ENCODE measurements at places on chromosomes 3 and 15.
A peak's percentile ranks its signal among the peaks of the same experiment; 100 is the strongest.

GRCh38 chr15:31554261-31554660, 227.6 kb downstream of the KLF13 start:
- DNase-seq, result no peak

DNA sequence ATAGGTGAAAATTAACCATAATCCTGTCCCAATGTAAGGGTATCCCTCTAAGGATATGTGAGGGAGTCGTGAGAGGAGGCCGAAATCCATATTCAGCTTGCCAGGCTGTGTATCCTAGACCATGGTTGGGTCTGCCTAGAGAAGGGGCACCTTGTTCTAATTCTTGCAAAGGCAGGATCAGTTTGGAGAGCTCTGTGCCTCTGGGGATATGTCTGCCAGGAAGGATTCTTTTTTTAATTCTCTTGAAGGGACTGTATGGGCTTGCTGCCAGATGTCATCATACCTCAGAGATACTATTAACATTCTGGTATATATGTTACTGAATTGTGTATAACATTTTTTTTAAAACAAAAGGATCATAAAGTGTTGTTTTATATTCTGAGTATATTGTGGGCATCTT, 2.4 kb downstream of the ATP1B3 start:
- DNase-seq, result no peak

GRCh38 chr15:64344651-64345294, 11.2 kb downstream of the CSNK1G1 start:
- DNase-seq, result no peak

- no peak for DNase-seq
Measured at GRCh38 chr3:184235381-184236032, 6.1 kb downstream of the VWA5B2 start.

GRCh38 chr3:156795890-156796481, 30.2 kb upstream of the LEKR1 start:
- DNase-seq, result no peak

- no peak for DNase-seq
Measured at GRCh38 chr3:102378216-102378615, 56.6 kb upstream of the ZPLD1 start.

DNA sequence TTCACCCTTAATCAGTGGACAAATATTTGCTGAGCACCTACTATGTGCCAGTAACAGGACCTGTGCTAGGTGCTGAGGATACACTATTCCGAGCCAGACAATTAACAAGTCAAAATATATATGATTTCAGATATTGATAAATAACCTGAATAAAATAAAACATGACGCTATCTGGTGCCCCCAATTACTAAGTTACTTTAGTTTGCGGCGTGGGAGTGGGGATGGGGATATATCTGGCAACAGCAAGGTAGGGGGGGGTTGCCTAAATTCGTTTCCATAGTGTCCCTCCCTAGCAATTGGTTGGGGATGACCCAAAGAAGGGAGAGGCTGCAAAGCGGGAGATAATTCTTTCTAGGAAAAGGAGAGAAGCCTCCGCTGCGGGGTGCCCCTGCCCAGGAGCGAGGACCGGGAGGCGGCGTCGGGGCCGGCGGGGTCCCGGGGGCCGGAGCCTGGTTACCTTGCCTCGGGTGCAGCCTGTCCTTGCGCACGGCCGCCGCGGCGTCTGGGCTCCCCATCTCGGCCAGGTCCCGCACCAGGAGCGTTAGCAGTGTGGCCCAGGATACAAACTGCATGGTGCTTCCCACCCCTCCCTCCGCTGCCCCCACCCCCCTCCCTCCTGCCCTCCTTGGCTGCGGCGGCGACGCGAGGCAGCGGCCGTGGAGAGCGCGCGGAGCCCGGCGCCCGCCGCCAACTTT, 567 bp downstream of the ADAMTS9 start:
- no peak for DNase-seq

DNA sequence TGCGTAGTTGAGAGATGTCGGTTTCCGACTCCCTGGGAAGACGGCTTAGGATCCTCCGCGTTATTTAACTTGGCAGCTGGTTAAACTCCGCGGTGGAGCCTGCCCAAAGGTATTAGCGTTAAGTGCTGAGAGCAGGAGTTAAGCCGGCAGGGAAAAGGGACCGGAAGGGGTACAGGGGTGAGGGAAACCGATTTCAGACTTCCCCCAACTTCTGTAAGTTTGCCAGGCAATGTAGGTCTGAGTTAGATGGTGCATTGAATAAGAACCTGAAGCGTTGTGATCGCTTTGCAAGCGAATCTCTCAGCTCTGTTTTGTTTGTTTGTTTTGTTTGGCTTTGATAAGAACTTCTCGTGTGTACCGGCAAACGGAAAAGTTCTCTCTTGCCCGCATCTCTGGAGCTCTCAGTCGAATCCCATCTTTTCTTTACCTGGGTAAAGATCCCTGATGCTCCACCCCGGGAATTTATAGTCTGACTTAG, 6.0 kb upstream of the FEZF2 start:
- no peak for DNase-seq

DNA sequence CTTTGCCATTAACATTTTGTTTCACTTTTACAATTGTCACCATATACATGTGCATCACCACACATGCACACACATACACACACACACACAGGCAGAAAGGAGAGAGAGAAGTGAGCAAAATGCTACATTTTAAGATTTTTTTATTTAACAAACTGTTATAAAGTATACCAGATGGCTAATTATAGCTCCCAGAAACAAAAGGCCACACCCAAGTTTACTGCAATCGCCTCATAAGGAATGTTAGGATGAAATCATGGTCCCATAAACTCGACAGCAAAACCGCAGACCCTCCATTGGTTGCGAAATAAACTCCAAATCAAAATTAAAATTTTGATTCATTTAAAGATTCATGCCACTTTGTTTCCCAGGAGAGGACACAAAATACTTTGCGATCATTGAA, 16.1 kb upstream of the C15orf61 start:
- DNase-seq, result no peak

GRCh38 chr15:25939122-25939521, 76.0 kb upstream of the ATP10A start:
- no peak for DNase-seq

GRCh38 chr3:114350690-114351089, 56.9 kb downstream of the TIGIT start:
- DNase-seq, result no peak

GRCh38 chr15:70024521-70024920, 73.2 kb downstream of the TLE3 start:
- DNase-seq, result no peak

DNA sequence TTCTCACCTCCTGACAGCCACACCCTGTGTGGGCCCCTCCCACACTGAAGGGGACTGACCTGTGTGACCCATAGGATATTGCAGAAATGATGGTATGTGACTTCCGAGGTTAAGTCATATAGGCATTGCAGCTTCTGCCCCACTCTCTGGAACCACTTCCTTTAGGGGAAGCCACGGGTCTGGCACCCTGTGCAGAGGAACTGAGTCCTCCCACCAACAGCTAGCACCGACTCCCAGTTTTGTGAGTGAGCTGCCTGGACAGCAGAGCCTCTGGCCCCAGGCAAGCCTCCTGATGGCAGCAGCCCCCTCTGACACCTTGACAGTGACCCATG, 24.6 kb upstream of the SLC6A6 start:
- DNase-seq, result no peak

GRCh38 chr3:18656410-18656809, 231.3 kb upstream of the SATB1 start:
- no peak for DNase-seq

GRCh38 chr15:89783861-89784685, 7.9 kb downstream of the MESP2 start:
- DNase-seq, result no peak

DNA sequence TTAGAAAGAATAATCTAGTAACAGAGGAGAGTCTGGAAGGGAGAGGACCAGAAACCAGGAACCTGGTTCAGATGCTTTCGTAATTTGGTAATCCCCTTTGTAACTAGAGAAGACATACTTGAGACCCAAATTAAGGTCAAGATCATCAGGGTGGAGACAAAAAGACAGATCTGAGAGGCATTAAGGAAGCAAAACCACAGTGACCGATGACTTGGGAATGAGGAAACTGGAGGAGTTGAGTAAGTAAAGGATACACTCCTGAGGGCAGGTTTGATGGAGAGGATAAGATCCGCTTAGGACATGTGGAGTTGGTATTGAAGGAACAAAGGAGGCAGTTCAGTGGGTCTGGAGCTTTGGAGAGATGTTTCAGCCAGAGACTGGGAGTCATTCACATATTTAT, 23.6 kb upstream of the BCL2A1 start:
- no peak for DNase-seq

GRCh38 chr15:50753463-50753862, 12.0 kb downstream of the SPPL2A start:
- no peak for DNase-seq

DNA sequence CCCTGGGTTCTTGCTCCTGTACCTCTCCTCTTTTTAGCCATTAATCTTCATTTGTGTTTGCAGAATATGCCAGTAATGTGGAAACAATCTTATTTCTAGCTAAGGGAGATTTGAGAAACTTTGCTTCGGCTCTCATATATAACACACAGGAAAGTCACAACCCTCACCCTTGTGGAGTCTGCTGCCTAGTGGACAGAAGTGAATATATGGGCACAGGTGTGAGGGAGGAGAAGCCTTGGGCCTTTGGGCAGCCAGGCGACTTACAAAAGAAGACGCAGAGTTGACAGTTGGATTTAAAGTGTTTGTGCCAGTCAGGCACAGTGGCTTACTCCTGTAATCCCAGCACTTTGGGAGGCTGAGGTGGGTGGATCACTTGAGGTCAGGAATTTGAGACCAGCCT, 181.8 kb upstream of the TBL1XR1 start:
- no peak for DNase-seq

DNA sequence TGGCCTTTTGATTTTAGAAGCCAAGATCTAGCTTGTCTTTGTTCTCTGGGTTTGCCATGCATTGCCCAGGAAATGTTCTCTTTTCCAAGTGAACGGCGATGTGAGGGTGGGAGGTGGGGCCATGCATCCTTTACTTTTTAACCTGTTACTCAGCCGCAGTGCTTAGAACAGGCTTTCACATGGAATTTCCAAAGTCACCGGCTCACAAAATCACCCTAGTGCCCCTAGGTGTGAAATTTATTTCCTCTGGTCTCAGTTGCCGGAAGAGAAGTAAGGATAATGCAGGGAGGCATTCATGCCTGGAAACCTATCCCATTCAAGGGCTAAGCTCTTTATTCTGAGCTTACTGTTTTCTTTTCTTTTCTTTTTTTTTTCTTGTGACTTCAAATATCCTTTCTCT, 93.2 kb downstream of the CACNA2D3 start:
- no peak for DNase-seq

- DNase-seq, result peak; percentile 64
Measured at GRCh38 chr15:23877502-23878412, 190.7 kb upstream of the NDN start.

- no peak for DNase-seq
Measured at GRCh38 chr3:195210266-195210973, 60.5 kb downstream of the XXYLT1 start.

DNA sequence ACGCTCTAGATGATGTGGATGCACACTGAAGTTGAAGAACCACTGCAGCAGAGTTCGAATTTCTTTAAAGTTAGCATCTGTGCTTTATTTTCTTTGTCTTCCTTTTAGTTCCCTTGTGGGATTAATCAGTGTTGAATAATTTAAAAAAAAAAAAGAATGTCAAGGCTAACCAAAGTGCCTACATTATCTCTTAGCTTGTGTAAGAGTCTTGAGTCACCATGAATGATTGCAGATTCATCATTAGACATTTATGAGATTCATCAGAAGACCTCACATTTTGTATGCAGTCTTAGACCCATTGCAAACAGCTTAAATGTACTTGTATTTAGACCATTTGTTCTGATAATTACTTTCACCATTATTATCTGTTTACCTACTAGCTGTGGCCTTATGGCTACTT, 182.2 kb downstream of the FNDC3B start:
- no peak for DNase-seq

DNA sequence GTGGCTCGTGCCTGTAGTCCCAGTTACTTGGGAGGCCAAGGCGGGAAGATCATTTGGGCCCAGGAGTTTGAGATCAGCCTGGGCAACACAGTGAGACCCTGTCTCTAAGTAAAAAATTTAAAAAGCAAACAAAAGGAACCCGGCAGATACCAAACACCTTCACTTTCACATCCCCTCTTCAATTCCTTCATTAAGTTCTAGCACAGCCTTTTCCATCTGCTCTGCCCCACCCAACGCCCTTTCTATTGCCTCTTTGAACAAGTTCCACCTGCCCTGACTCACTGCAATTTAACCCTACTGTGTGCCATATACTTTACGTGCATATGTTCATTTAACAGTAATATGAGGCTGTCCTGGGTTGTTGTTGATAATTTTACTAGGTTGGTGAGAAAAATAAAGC, 12.4 kb upstream of the SPG11 start:
- DNase-seq, result no peak

DNA sequence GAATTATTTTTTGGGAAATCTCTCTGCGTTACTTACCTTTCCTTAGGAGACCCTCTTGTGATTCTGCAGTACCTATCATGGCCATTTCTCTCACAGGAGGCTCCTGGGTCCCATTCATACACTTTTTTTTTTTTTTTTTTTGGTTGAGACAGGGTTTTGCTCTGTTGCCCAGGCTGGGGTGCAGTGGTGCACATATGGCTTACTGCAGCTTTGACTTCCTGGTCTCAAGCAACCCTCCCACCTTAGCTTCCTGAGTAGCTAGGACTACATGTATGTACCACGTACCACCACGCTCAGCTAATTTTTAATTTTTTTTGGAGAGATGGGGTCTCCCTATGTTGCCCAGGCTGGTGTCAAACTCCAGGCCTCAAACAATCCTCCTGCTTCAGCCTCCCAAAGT, 36.1 kb downstream of the TRAK1 start:
- DNase-seq, result no peak

DNA sequence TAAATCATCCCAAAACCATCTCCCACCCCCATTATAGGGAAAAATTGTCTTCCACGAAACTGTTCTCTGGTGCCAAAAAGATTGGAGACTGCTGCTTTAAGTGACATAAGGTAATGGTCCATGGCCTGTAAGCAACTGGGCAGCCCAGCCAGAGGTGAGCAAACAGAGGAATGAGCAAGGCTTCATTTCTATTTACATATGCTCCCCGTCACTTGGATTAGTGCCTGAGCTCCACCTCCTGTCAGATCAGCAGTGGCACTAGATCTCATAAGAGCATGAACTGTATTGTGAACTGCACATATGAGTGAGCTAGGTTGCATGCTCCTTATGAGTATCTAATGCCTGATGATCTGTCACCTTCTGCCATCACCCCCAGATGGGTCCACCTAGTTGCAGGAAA, 1159.8 kb upstream of the ALCAM start:
- DNase-seq, result peak; percentile 7

GRCh38 chr3:180630371-180630770, 28.4 kb downstream of the TTC14 start:
- no peak for DNase-seq

GRCh38 chr3:122055215-122055614, at the start of gene CD86:
CD86 (plus strand) TSS chr3:122055362; CDS start chr3:122055490, 128 bp downstream.
- DNase-seq, result no peak

DNA sequence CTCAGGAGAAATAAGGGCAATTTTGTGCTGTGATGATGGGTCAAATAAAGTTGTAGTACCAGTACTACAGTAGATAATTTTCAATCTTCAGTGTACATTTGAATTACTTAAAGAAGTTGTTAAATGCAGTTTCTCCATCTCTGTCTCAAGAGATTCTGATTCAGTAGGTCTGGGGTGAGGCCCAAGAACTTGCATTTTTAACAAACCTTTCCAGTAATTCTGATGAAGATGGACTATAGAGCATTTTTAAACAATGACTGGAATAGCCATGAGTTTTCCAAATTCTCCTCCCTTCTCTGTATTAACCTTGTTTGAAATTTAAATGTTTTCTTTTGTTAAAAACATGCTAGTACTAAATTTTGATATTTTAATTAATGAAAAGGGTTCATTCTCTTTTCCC, 127.0 kb upstream of the CD96 start:
- no peak for DNase-seq
